ENCODE measurements at places on chromosomes 16 and 17.

DNA sequence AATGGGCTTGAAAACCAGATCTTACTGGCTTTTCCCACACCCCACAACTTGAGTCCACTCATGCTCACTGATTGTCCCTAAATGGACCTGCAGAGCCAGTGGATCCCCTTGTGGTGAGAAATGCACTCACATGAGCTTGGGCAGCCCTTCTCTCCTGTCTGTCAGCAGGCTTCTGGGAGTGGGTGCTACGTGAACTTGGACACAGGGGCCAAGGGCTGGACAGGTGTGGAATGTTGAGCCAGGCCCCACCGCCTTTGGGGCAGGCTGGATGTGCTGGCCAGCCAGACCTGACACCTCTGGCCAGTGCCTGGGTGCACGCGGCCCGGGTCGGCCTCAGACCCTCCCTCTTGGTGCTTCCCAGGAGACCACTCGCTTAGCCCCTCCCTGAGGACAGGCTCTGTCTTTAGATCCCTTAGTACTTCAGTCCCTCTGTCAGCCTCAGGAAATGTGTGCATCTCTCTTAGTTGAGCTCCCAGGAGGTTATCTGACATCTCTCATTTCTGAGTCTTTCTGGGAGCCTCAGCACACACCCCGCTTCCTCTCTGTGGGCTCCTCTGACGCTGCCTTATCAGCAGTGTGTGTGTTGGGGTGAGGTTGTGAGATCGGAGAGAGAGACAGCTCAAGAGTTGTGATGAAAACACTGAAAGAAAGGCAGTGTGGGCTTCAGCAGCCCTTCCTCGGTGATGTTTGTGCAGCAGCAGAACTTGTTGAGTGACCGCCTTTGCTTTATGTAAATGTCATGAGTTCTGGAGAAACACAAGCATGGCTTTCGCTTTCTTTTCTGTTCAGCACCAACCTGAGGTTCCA lies 117.0 kb downstream of the RAB11FIP4 start:
- no peak for DNase-seq

GRCh38 chr17:35889241-35889640 lies 9.1 kb upstream of the CCL5 start:
- no peak for DNase-seq

GRCh38 chr16:66383551-66383950 lies 17.1 kb downstream of the CDH5 start:
- no peak for DNase-seq

DNA sequence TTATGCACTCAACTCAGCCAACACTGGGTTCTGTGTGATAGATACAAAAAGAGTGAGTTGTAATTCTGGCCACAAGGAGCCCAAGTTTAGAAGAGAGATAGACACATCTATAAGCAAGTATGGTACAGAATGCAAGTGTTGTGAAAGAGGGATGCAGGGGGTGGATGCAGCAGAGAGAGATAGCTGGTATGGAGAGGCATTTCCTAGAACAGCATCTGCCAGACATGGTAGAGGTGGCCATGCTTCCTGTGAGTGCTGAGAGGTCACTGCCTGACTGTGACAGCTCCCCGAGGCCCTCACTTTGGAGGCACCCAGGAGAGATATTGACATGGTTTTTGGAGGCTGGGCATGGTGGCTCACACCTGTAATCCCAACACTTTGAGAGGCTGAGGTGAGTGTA lies 2.0 kb upstream of the KRTAP16-1 start:
- no peak for DNase-seq

DNA sequence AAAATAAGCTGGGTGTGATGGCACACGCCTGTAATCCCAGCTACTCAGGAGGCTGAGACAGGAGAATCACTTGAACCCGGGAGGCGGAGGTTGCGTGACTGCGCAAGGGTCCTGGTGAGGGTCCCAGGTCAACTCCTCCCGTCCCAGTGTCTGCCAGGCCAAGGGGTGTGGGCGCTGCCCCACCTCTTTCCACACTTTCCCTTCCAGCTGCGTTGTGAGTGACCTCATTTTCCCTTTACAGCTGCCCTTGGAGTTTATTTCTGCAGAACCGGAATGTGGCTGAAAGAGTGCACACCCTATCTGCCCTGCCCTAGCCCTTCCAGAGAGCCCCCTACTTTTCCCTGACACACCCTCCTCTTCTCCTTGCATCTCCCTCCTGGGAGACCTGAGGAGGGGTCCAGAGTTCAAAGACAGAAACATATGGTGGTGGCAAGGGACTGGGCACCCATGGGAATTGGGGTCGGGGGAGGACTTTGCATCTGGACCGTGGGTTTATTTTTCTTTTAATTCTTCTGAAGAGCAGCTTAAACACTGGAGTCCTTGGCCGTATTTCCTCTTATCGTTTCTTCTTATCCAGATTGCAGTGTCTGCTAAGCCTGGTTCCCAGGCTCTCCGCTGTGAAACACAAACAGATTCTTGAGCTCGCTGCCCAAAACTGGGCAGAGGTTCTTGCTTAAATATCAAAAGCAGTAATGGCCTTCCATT lies 20.9 kb downstream of the MRC2 start:
- DNase-seq, result peak; percentile 35

GRCh38 chr16:1309888-1310831 lies 724 bp downstream of the UBE2I start:
- DNase-seq, result no peak

DNA sequence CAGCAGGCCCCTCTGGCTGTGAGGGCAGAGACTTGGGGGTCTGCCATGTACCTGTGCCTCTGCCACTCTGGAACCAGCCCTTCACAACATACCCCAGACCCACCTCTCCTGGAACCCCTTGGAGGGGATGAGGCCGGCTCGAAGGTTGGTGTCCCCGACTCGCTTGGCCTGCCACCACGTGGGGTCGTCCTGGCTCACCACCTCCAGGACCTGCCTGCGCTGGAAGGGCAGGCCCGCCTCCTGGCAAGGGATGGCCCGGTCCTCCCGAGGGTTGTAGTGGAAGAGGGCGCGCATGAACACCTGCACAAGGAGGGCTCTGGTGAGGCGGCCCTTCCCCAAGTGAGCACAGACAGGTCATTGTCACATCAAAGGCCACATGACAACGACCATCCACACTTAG lies 12.2 kb downstream of the MPP3 start:
- no peak for DNase-seq

- no peak for DNase-seq
These were observed 67.4 kb downstream of the RPA1 start for GRCh38 chr17:1897105-1897656.

DNA sequence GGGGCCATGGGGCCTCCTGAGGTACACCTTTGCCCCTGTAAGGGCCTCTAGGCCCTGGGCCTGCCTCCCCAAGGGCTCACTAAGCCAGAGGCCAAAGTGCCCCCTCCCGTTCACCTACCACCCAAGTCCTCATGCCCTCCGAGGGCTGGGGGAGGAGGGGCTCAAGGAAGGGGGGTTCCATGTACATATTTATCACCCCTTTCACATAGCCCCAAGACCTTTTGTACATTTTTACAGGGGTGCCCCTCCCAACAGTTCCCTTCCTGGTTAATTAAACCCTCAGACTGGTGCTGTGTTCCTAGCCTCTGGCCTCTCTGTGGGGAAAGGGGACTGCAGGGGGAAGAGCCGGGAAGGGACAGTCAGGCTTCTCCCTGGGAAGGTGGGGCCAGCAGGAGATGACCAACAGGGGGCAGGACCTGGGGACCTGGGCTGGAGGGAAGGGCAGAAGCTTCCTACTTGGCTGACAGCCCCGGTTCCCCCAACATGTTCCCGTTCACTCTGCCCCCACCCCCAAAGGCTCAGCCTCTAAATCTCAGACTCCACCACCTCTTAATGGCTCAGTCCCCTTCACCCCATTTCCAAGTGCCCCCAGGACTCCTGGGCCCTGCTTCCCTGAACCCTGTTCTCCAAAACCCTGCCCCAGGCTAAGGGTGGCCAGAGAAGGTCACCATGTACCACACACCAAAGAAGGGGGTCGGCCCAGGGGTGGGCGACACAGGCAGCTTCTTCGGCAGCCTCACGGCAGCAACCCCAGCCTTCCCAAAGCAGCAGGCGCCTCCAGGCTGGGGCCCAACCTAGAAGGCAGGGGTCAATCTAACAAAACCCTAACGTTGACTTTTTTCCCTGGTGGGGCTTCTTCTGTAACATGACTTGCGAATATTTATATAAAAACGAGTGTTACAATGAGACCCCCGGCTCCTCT lies 11.9 kb downstream of the FBRS start:
- no peak for DNase-seq

DNA sequence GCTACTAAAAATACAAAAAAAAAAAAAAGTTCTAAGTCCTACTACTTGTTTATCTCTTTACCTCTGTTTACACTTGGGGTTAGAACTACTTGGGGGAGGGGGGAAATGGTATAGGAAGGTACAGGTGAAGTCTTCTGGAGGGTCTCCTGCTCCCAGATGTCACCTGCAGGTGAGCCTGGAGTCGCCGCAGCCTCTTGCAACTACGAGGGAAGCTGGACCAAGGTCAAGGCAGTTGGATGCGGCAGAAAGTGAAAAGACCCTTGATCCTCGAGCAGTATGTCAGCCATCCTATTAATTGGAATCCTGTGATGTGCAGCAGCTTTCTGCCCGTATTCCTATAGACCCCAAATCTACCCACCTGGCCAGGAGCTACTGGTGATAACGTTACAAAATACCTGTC lies 33.0 kb downstream of the HAPSTR1 start:
- no peak for DNase-seq

DNA sequence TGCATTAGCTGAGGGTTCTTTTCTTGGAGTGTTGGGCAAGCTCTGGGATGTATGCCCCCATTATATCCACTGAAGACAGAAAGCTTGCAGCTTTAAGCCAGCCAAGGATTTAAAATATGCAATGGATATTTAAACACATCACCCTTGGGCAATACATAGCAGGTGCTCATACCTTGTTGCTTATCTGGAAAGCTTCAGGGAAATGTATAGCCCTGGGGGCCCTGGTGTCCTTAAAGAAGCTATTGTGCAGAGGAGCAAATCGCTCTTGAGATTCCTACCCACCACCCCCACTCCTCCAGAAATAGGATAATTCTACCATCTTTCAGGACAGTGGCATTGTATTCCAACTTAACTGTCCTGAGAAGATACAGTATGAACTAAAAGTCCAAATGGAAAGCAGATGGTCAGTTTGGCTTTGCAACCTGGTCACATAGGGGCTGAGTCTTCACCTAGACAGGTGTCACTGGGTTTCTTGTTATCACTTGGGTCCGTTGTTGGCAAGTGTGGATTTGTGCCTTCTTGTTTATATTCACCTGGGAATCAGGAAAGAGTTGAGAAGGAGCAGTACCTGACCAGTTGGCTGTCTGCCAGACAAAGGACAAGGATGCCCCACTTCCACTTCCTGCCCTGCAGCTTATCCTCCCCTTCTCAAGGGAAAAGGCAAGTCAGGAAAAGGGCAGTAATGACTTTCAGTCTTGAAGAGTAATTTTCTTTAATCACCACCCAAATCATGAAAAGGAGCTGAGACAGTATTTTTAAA lies 3.4 kb downstream of the ANKRD40CL start:
- DNase-seq, result no peak

- DNase-seq, result peak; percentile 81
These were observed 43.4 kb downstream of the NEUROD2 start for GRCh38 chr17:39564211-39564848.

GRCh38 chr16:65176603-65177002 lies 54.7 kb upstream of the CDH11 start:
- no peak for DNase-seq

DNA sequence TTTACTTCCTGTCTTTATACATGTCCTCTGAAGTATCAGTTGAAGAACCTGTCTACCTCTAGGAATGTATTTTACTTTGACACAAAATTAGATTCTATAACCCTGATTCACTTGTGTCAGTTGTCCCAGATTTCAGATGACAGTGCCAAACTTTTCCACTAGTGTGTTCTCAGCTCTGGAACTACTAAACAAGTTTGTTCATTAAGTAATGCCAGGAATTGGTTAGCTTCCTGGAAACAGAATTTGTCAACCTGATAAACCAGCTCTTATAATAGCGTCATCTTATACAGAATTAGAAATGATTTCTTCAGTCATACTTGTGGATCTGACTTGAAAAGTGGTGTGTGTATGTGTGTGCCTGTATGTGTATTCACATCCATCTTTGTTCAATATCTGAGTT lies 7.4 kb downstream of the MAP3K3 start:
- no peak for DNase-seq

DNA sequence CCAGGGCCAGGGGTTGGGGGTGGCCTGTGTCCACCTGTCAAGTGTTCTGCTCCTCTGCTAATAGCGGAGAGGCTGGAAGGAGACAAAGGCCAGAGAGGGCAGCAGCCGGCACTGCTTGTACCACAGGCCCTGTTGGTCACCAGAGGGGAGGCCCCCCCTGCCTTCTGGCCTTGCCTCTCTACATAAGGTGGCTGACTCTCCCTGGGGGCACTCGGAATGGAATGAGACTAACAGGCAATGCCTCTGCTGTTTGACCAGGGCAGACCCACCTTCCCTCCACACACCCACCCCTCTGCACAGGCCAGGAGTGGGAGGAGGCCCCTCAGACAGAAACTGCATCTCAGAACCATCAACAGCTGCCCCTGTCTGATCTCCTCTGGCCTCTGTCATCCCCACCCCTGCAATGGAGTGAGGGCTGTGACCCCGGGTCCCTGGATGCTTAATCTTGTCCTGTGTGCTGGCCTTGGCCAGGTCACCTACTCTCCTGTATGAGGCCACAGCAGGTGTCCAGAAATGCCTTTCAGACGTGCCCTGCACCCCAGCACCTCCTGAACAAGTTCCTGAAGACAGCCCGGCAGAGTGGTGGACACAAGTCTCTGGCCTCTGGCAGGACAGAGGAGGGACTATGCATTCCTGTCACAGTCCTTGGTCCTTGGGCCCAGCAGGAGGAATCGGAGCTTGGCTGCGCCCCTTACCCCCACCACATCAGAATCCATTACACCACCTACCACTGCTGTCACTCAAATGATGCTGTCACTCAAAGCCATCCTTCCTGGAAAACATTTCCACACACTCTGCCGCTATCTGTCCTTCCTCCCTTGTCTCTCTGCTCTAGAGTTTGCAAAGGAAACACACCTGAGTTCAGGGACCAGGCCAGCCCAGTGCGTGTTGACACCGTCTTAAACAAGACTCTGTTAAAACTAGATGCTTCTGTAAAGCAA lies 107.5 kb upstream of the ZNF750 start:
- DNase-seq, result no peak

GRCh38 chr16:19881783-19882182 lies 2.9 kb downstream of the GPRC5B start:
- DNase-seq, result no peak

GRCh38 chr17:73799781-73800627 lies 155.8 kb upstream of the SDK2 start:
- DNase-seq, result no peak

All from D341Med (cell line).